Kasumi-1 (cell line): ENCODE measurements at places on chromosomes 7 and 10.

GRCh38 chr10:58412502-58412961 lies 27.3 kb downstream of the TFAM start:
- no peak for DNase-seq

DNA sequence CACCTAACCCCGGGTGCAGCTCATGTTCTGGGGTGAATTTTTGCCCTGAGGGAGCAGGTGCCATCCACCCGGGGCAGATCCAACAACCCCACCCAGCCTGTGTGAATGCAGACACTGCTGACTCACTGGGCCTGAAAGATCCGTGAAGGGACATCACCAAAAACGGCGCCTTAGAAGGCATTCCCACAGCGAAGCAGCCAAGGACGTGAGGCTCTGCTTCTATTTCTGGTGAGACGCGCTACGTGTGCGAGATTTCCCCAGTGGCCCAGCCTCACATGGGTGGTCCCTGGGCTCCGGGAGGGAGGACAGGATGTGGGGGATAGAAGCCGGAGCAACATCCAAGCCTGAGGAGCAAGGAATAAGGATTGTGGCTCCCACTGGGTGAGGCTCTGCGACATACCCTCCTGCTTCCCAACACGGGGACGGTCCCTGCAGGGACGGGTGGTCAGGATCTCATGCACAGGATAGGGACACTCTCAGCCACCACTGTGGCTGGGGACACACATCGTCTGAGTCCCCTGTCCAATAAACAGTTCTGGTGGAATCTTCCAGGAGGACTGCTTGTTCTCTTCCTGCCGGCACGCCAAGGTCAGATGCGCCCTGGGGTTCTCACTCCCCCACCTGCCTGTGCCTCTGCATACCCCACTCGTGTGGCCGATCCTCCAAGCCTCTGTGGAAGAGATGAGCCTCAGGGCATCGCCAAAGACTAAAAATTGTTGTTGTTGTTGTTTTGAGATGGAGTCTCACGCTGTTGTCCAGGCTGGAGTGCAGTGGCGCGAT lies 70.2 kb downstream of the ZRANB1 start:
- DNase-seq = no peak

GRCh38 chr7:20828947-20829346 lies 42.3 kb upstream of the SP8 start:
- DNase-seq = no peak

GRCh38 chr7:29102558-29103151 lies 43.7 kb downstream of the CPVL start:
- peak; percentile 66 for DNase-seq

DNA sequence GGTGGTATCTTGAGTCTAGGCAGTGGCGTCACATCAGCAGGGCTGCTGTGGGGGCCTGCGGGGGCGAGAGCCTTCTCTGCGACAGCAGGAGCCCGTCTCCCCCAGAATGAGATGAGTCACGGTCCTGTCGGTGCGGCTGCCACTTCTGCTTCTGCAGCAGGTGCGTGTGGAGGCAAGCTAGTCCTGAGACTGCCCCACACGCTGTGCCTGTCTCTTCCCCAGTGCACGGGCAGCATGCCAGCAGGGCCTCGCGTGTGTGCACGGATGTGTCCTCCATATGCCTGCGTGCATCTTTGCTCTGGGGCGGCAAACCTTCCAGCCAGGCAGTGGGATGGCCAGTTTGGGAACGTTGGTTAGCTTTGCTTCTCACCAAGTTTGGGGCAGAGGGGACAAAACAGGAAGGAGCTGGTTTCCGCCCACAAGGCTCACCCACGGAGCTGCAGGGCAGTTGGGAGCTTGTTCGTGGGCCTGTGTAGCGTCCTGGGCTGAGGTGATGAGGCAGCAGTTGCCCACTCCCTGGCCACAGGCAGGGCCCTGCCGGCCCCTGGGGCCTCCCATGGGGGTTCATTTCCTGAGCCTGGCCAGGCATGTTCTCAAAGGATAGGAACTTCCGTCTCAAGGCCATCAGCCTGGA lies 60.8 kb upstream of the PPIF start:
- peak; percentile 99 for DNase-seq

DNA sequence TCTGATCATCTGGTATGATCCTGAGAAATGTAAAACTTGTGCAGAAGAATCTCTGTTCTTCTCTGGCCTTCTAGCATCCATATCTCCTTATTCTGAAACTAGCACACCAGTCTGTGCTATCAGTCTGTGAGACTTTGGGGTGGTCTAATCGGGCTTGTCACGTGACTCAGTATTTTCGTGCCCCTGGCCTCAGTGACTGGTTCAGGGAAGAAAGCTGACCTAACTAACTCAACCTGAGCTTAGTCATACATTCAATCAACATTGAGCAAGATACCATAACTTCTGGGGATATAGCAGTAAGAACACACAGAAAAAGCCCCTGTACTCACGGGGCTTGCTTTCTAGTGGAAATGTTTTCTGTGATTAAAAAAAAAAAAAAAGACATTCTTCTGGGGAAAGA lies 109.3 kb downstream of the DKK1 start:
- no peak for DNase-seq

DNA sequence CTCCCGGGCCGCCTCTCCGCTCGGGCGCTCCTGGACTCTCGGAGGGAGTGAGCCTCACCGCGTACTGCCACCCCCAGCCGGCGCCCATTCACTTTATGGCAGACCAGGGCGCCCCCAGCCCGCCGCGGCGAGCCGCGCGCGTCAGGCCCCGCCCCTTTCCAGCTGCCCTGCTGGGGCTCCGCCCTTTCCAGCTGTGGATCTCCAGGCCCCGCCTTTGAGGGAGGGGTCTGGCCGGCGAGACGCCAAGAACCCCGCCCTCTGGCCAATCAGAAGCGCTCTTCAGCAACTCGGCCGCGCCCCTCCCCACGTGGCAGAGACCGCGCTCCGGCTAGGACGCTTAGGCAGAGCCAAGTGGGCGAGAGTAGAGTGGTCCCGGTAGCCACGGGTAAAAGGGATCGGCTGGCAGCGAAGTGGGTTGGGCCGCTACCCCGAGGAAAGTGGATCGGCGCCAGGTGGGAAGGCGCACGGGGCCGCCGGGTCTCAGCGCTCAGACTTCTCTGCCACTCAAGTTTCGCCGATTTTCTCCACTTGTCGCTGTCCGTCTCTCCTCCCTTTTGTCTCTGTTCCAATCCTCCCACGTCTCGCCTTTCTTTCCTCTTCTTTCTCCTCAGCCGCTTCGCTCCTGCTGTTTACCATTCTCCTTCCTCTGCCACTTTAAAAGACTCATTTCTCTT lies at the start of gene PITX3:
TSS of gene PITX3 (minus strand) at position 69 of the 674 bp plus-strand sequence. CDS start 9,432 bp downstream, outside the sequence.
- peak; percentile 97 for DNase-seq

DNA sequence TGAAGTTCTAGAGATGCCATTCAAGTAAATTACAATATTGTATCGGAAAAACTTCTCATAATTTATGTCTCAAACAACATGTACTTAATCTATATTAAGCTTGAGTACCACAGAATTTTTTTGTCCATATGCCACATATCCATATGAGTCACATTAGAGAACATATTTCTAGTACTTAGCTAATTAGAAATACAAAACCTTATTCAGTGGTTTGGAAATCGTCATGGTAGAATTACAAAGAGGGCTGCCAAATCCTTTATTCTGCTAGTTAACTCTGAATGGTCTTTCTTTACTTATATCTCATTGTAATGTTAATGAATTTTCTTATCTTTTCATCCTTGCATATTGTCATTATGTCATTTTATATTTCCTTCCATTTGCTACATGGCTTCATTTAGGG lies 9.0 kb upstream of the VIM start:
- no peak for DNase-seq

DNA sequence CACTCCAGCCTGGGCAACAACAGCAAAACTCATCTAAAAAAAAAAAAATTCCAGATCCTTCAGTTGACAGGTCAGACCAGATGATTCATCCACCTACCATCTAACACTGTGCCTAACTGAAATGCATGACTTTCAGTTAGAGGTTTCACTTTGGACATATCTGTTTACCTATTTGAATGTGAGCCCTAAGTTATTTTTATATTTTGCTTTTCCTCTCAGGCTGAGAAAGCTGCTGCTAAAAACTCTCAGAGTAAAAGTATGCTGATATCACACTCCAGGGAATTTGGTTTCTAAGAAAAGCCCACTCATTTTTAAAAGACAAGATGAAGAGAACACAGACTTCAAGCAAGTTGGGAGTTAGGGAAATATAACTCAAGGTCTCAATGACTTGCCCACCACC lies 126.0 kb downstream of the SGMS1 start:
- no peak for DNase-seq

DNA sequence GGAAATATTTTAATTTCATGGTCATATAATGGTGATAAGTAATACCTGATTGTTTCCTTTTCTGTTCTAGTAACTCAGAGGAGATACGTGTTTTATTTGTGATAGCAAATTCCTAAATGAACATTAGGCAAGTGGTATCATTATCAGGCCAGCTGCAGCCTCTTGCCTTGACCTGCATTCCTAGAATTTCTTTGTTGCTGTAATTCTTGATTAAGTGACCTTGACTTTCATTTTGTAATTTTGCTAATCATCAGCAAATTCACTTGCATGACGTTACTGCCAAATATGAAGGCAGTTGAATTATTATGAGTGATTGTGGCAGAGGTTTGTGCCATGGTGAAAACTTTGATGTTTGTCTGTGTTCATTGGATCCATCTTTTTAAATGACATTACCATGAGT lies 5.6 kb upstream of the AS3MT start:
- no peak for DNase-seq

- no peak for DNase-seq
Observed at GRCh38 chr10:124476043-124476725, 14.6 kb downstream of the LHPP start.

- no peak for DNase-seq
Observed at GRCh38 chr10:63829020-63829419, 307.8 kb downstream of the REEP3 start.

GRCh38 chr7:134134004-134134403 lies 6.9 kb downstream of the LRGUK start:
- no peak for DNase-seq

- no peak for DNase-seq
Observed at GRCh38 chr7:137977173-137977572, 24.7 kb downstream of the CREB3L2 start.

DNA sequence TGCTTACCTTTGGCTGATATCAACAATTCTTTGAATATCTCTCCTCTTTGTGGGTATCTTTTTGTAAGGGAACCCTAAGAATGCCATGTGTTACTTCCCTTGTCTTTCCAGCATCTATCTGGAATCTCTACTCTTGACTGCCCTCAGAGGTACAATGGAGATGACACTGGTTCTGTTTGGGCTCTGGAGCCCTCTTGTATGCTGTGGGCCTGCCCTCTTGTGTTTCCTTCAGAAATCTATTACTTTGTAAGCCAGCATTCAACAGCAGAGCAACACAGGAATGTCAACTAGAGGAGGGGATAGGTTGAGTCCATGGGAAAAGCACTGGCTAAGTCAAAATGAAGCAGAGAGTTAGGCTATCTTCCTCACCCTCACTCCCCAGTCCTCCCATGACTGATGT lies 142.3 kb downstream of the XPNPEP1 start:
- no peak for DNase-seq

GRCh38 chr7:152897401-152897800 lies 137.8 kb downstream of the ACTR3B start:
- DNase-seq = no peak

DNA sequence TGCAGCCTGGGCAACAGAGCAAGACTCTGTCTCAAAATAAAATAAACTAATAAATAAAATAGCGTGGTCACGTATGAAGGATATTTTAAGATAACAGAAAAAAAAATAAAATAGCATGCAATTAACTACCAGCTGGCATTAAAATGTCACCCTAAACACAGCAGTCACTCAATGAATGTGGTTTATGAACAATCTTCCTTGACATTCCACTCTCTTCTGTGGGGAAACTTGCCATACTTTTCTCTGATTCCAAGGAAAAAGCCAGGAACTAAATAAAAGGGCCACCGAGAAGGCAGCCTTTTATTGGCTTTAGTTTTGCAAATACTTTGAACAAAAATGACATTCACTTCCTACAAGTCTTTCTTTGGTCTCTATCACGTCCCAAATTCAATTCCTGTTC lies 266.6 kb downstream of the PARD3 start:
- no peak for DNase-seq

DNA sequence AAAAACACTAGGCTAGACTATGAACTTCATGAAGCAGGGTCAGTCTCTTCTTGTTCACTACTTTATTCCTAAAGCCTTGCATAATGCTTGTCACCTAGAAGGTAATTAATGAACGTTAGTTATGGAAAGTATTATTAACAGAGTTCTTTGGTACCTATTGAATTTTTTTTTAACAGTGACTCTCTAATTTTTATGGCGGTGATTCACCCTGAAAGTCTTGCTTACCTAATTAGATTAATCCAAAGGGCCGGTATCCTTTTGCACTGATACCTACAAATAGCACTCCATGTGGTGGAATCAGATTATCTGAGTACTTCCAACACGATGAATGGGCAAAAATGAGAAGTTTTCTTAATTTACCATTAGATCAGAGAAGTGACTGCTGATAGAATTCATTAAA lies 31.7 kb downstream of the STAM start:
- DNase-seq = no peak

DNA sequence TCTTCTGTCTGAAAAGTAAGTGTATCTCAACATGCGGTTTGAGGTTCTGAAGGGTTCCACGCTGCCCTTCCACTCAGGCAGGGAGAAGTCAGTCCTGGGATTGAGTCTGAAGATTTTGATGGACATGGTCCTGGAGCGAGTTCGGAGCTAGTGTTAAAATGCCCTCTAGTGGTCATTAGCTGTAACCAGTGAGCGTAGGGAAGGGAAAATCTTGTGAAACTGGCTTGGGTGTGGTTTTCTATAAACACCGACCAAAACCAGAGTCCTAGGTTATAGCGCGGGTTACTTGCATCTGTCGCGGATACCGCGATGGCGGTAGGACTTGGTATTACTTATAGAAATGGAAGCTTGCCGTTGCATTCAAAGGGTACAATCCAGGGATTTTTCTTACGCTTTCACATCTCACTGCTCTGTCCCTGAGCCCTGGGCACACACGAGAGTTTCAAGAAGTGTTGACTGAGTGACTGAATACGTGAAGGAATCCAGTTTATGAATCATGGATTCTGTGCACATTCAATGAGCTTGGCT lies 348.2 kb upstream of the C7orf33 start:
- DNase-seq = peak; percentile 68

DNA sequence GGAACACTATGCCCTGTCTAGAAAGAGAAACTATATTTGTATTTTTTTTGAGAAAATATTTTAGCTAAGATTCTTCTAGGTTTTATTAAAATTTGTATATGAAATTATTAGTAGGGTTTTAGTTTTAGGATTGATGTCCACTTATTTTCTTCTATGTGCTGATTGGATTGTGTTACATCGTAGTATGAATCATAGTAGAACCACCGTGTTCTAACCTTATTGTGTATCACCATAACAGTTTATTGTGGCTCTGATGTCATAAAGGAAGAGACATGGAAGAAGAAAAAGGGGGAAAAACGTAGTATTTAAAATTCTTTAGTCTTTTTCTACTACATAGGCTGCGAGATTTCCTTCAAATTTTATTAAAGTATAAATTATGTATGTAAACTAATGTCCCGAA lies 1.9 kb downstream of the AGBL3 start:
- no peak for DNase-seq

GRCh38 chr10:124349996-124350280 lies 68.8 kb downstream of the OAT start:
- no peak for DNase-seq

- DNase-seq = no peak
Observed at GRCh38 chr10:128625926-128626325, 499.7 kb upstream of the MKI67 start.

- peak; percentile 38 for DNase-seq
Observed at GRCh38 chr10:11746883-11747539, 4.8 kb downstream of the ECHDC3 start.
